ENCODE measurements at places on chromosomes 2 and 18. TPM values are rescaled to one million over a fixed set of nuclear protein-coding genes. Genes with fewer than 3 reads are reported as not detected.

SH3RF3 gene
- 0.56 TPM for total RNA-seq

TCF7L1 gene
- total RNA-seq, result 10.9 TPM

EGR4 gene
- 0.33 TPM for total RNA-seq

TFCP2L1 gene
- 23.9 TPM for total RNA-seq

PRKAG3 gene
- not detected for total RNA-seq

ARHGEF4 gene
- 9.3 TPM for total RNA-seq

C2orf81 gene
- 3.1 TPM for total RNA-seq

MAP3K19 gene
- not detected for total RNA-seq

APCDD1 gene
- total RNA-seq, result not detected

KLHL14 gene
- total RNA-seq, result not detected

CFC1 gene
- total RNA-seq, result 0.09 TPM

VIT gene
- not detected for total RNA-seq

LRP2 gene
- 0.02 TPM for total RNA-seq

SATB2 gene
- 2.9 TPM for total RNA-seq

FAM237A gene
- not detected for total RNA-seq

UPP2 gene
- not detected for total RNA-seq

UCN gene
- total RNA-seq, result 0.61 TPM

SERPINB3 gene
- total RNA-seq, result 0.16 TPM

NT5C1B gene
- total RNA-seq, result not detected

KANSL1L gene
- total RNA-seq, result 0.41 TPM

DPP4 gene
- 1.1 TPM for total RNA-seq

RAMP1 gene
- 0.15 TPM for total RNA-seq

PTPRN gene
- 1.0 TPM for total RNA-seq

ZC3H8 gene
- 13.4 TPM for total RNA-seq

UGT1A5 gene
- 0.13 TPM for total RNA-seq

ARHGAP28 gene
- total RNA-seq, result not detected

MOCOS gene
- total RNA-seq, result 3.6 TPM

KCNE4 gene
- 0.64 TPM for total RNA-seq

NOL4 gene
- total RNA-seq, result not detected

RGPD3 gene
- 0.14 TPM for total RNA-seq

SPR gene
- total RNA-seq, result 90.6 TPM

B3GNT7 gene
- 2.3 TPM for total RNA-seq

SLC19A3 gene
- total RNA-seq, result 2.4 TPM

POTEC gene
- total RNA-seq, result not detected

HOXD8 gene
- total RNA-seq, result 5.3 TPM
